Effector CD4-positive, alpha-beta T cell (primary cell): ENCODE measurements at places on chromosomes 7 and 10.

DNA sequence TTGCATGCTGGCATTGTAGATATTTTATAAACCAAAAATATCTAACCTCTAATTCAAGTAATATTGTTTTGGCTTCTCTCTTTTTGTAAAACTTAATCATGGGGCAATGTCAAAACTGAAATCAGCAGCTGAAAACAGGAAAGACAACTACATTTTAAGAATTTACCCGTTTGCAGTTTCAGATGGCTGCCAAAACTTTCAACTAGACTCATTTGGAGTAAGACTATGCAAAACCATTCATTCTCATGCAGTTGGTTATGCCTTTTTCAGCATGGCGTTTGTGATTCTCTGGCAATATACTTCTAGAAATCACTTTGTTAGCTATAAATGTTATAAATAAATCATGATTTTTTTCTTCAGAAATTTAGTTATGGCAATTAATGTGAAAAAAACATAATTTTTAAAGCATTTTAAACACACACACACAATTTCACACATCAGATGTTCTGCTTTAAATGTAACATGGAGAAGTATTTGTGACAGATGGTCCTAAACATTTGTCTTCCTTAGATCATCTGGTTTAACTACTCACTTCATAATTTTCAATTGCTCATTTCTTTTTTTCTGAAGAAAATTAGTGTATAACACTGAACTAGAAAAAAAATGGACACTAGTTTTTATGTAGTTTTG, 116.4 kb downstream of the ITGB8 start:
- no peak for DNase-seq

GRCh38 chr10:84026821-84027257, 112.5 kb upstream of the GHITM start:
- DNase-seq: no peak

- no peak for DNase-seq
Observed at GRCh38 chr7:121544238-121544637, 148.1 kb upstream of the FAM3C start.

- no peak for DNase-seq
Observed at GRCh38 chr7:2180081-2180480, 52.7 kb downstream of the MAD1L1 start.

GRCh38 chr10:1377740-1378397, 321.7 kb downstream of the WDR37 start:
- no peak for DNase-seq

DNA sequence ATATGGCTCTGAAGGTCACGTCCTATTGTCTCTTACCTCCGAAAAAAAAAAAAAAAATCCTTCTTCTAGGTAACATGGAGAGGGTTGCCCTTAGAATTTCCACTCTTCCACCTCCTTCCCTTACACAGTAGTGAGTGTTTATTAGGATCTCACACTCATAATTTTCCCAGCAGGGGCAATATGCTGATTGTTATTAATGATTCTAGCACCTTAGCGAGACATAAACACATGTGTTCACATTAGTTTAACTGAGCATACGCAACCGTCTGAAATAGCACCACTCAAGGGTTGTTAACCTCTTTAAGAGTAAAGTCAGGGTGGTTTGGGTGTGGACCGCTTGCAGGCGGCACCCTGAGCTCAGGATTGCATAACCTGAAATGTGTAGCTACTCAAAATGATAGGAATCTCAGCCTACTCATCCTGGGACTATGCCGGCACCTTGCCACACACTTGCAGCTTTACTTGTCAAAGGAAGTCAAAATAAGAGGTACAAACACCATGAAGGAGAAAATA, 52.2 kb downstream of the CPEB3 start:
- no peak for DNase-seq

DNA sequence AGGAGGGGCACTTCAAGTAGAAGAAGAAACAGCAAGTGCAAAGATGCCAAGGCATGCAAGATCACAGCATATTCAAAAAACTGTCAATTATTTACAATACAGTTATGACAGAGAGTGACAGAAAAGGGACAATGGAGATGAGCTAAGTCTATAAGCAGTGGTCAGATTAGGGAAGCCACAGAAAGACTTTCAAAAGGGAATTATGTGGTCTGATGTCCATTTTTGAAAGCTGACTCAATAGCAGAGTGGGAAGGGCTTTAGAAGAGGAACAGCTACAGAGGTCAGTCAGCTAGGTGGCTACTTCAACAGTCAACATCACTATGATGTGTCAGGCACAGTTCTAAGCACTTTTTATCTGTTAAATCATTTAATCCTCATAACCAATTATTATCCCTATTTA, 45.2 kb upstream of the SPOCK2 start:
- DNase-seq: no peak

- DNase-seq: no peak
Observed at GRCh38 chr10:3248526-3249306, 76.1 kb upstream of the PITRM1 start.

DNA sequence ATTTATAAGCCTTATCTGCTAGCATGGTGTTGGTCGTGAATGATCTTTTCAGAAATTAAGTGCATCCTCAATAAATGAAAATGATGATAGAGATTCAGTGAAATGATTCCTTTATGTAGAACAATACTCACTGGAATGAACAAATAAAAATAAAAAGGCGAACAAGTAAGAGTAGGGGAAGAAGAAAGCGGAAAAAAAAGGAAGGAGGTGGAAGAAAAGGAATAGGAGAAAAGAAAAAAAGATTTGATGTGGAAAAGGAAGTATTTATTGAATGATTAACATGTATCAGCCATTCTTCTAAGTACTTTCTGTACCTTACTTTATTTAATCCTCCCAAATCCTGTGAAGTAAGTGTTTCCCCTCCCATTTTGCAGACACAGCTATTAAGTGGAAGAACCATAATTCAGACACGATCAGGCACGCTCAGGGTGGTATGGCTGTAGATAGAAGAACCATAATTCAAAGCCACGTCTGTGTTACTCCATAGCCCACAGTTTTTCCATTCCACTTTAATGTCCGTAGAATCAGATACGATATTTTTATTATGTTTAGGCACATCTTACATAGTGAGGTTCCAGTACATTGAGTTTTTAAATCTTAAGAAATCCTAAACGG, 156.2 kb upstream of the LAMB4 start:
- DNase-seq: no peak

DNA sequence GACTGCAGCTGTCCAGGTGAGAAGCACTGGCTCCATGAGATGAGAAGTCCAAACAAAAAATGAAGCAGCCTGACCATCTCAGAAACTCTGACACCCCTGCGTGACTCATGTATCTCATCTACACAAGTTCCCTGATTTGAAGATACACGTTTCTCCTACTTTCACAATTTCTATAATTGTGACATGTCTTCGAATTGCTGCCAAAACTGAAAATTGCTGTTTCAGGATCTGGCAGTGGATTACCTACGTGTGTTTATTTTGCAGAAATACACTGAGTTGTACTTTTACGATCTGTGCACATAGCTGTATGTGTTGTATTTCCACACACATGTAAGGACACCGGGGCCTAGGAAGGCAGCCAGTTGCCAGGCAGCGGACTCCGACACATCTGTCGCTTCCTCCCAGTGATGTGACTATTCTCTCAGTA, 53.2 kb downstream of the LARP4B start:
- no peak for DNase-seq

- no peak for DNase-seq
Observed at GRCh38 chr10:121112579-121113384, 261.6 kb downstream of the WDR11 start.

GRCh38 chr7:141301544-141301943, 227.7 kb downstream of the TMEM178B start:
- no peak for DNase-seq

DNA sequence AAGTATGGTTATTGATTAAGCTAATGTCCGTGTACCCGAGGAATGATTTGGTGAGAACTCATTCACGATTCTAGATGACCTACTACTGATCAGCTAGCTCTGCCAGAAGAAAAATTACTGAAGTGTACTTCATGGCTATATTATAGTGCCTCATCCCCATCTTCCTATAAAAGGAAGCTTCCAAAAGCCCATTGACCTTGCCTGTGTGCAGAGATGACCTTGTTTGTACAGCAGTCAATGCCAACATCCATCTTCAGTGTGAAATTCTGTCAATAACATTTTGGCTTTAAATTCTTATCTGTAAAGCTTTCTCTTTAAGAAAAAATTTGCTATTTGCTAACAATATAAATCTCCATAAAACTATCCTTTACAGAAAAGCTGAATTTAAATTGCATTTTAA, 315.7 kb downstream of the THSD7A start:
- no peak for DNase-seq
